HT1080 (cell line): ENCODE measurements at places on chromosomes 6 and 20. TPM values are rescaled to one million over a fixed set of nuclear protein-coding genes. Genes with fewer than 3 reads are reported as not detected.

- no peak for DNase-seq
Observed at GRCh38 chr6:16139556-16139955, 10.7 kb downstream of the MYLIP start.

DNA sequence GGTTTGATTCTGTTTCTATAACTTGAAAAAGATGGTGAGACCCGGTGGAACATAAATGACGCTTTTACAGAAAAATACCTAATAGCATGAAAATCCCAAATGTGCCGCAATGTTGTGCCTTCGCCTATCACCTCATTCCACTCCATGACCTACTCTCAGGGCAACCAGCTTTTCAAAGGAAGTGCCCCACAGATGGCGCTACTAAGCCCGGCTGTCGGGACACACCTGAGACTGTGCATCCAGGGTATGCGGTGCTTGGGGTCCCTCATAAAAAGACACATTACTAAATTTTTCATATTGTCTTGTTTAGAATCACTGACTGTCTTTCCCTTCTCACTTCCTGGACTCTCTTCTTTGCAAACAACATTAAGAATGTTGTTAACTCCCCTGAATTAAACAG lies 145.5 kb upstream of the RPS6KA2 start:
- no peak for DNase-seq

DNA sequence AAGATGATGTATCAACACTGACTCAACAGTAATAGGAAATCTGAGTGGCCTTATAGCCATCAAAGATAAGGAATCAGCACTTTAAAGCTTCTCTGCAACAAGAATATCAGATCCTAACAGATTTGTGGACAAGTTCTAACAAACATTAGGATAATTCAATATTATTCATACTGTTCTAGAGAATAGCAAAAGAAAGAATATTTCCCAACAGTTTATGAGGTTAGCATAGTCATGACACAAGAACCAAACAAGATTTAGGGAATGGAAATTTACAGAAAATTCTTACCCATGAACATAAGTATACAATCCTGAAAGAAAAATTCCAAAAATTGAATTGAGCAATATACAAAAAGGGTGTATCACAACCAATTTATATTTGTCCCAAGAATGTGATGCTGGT lies 64.3 kb upstream of the BTBD3 start:
- no peak for DNase-seq

DNA sequence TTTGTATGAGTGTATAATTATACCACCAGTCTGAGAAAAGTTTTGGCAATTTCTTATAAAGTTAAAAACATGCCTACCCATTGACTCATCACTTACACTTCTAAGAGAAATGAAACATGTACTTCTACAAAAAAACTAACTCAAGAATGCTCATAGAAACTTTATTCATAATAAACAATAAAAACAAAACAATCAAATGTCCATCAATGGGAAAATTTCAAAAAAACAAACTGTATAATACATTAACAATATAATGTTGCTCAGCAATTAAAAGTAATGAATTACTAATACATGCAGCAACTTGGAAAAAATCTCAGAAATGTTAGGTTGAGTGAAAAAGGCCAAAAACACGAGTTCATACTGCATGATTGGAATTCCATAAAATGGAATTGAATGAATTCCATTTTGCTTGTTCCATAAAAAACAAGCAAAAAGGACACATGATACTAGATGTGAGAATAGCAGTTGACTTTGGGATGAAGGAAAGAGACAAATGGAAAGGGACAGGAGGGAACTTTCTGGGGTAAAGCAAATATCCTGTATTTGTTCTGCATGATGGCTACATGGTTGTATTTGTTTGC lies 726.6 kb downstream of the RFPL4B start:
- DNase-seq, result peak; percentile 27

DNA sequence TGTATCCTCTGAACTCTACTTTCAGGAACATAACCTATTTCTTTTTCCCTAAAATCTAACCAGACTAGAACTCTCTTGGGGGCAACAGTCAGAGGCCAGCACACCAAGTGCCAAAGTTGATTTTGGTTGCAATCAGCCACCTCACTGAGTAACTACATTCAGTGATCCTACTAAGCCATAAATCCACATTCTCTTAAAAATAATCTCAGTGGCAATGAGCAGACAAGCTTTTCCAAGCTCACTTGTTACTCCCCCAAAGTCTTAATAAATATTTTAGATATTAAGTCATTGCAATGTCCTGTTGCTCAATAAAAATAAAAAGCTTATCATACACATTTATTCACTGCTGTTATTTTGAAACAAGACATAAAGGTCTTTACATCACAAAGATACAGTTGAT lies 9.8 kb downstream of the RGS17 start:
- no peak for DNase-seq

DNA sequence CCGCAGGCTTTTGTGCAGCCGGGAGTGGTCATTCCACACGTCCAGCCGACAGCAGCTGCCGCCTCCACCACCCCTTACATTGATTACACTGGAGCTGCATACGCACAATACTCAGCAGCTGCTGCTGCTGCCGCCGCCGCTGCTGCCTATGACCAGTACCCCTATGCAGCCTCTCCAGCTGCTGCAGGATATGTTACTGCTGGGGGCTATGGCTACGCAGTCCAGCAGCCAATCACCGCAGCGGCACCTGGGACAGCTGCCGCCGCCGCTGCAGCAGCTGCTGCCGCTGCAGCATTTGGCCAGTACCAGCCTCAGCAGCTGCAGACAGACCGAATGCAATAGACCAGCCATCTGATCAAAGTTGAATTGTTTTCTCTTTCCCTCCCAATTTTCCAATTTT lies 10.6 kb downstream of the RBM24 start:
- DNase-seq, result no peak

DNA sequence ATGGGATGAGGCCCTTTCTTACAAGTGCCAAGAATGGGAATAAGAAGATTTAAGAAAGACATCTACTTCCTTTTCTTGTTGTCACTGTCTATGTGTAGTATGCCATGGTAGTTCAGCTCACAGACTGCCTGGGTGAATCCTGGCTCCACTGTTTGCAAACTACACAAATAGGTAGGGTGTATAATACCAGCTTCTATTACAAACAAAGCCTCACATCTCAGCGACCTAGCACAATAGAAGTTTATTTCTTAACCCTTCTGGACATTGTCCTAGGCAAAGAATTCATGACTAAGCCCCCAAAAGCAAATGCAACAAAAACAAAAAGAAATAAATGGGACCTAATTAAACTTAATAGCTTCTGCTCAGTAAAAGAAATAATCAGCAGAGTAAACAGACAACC lies 74.5 kb downstream of the LINC00237 start:
- DNase-seq, result no peak

GRCh38 chr6:150929416-150929815 lies 63.9 kb downstream of the MTHFD1L start:
- no peak for DNase-seq

- no peak for DNase-seq
Observed at GRCh38 chr6:144576871-144577270, 291.7 kb downstream of the UTRN start.

DNA sequence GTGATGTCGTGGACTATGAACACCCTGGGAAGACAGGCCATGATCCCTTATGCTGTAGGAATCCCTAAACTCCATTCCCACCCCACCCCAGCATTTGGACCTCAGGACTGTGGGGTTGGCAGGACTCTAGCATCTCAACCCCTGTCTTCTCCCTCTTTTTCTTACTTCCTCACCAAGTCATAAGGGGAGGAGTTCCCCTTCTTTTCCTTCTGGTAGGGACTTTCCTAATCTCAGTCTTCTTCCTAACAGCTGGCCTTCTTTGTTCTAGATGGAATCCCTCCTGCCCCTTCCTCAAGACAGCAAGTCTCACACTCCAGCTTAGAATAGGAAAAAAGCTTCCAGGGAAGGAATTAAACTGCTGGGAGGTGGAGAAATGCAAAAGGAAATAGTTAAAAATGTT lies 2.3 kb upstream of the SIRPB2 start:
- DNase-seq, result no peak

- no peak for DNase-seq
Observed at GRCh38 chr6:138719011-138719635, 54.4 kb upstream of the CCDC28A start.

- no peak for DNase-seq
Observed at GRCh38 chr20:31803552-31804291, 15.4 kb upstream of the MYLK2 start.

- DNase-seq, result no peak
Observed at GRCh38 chr20:61933951-61934715, 131.5 kb downstream of the TAF4 start.

GRCh38 chr20:64131406-64131805 lies 24.0 kb upstream of the NPBWR2 start:
- peak; percentile 53 for DNase-seq

- no peak for DNase-seq
Observed at GRCh38 chr6:112936504-112936903, 589.4 kb downstream of the RFPL4B start.

GRCh38 chr20:34988191-34988540 lies 32.5 kb downstream of the MYH7B start:
- DNase-seq, result no peak

DNA sequence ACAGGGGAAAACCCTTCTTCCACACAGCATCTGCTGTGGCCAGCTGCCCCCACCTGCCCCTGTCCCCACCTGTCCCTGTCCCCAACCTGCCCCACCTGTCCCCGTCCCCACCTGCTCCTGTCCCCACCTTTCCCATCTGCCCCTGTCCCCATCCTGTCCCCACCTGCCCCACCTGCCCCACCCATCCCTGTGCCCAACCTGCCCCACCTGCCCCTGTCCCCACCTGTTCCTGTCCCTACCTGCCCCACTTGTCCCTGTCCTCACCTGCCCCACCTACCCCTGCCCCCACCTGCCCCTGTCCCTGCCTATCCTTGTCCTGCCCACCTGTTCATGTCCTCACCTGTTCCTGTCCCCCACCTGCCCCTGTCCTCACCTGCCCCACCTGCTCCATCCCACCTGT lies 6.4 kb upstream of the MYT1 start:
- DNase-seq, result no peak

GRCh38 chr6:20198775-20199174 lies 13.5 kb downstream of the MBOAT1 start:
- no peak for DNase-seq

DNA sequence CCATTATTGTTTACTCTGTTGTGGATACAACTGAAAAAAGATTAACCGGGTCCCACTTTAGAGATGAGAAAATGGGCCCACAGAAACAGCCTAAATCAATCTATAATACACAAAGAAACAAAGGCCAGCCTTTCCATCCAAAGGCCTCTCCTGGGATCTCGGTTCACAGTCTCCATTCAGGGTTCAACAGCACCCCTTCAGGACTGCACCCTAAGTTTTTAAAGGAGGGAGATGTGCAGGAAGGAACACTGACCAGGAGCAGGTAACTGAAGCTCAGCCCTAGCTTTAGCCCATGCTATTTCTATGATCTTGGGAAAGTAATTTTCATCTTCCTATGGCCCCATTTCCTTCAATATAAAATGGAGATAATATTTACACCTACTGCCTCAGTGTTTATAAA lies 147.7 kb downstream of the BTBD9 start:
- no peak for DNase-seq

DNA sequence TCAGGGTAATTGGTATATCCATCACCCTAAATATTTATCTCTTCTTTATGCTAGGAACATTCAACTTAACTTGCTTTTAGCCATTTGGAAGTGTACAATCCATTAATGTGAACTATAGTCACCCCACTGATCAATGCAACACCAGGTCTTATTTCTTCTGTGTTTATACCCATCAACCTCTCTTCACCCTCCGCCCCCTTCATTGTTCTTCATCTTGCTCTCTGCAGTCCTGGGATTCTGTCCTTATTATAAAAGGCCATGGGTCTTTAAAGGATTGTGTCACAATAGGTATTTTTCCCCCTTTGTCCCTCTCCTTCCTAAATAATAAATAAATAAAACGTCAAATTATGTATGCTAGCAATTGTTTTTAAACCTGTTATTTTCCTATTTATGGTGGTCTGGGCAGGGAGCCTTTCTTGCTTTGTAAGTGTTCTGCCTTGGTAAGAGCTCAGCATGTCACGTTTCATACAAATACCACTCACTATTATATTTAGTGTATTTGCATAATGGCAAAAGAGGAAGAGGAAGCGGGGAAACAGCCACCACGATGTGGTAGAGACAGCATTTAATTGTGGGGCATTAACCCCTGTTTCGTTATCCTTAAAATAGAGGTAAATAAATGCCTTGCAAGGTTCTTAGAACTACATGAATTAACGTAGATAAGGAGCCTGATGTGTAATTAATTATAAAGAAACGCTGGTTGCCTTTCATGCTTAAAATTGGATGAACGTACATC lies 1.9 kb downstream of the ABRACL start:
- DNase-seq, result no peak

- peak; percentile 25 for DNase-seq
Observed at GRCh38 chr6:26366504-26366903, 1.5 kb downstream of the BTN3A2 start.

DNA sequence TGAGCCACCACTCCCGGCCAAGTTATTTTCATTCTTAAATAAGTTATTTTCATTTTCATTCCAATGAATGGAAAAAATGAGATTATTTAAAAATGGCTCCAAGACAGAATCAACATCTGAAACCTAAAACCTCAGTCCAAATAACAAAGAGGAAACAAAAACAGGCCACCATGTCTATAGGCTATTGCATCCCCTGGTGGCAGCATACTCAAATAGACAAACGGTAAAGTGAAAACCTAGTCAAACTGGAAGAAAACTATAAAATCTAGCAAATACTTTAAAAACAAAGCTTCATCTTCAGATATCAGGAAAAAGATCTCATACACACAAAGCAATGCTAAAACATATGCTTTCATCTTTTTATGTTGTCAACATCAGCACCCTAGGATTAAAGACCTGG lies 20.9 kb downstream of the IL17A start:
- DNase-seq, result no peak

DNA sequence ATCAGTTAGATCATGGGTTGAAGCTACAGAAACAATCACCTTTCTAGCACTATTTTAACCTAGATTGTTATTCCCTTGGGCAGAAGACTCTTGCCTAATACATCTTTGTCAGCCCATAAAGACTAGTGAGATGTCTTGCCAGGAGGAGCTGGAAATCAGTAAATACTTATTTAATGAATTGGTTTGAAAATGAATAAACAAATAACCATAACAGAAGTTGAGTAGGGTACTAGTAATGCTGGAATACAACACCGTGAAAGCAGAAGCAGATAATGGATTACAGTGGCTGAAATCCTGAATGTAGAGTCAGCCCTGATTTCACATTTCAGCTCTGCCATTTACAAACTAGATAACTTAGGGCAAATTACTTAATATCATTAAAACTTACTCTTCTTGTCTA lies 236.1 kb downstream of the PACRG start:
- no peak for DNase-seq

The SMPDL3A gene
- 6.1 and 8.4 TPM in 2 replicates for total RNA-seq

The MYCT1 gene
- 0.56 and 1.8 TPM in 2 replicates for total RNA-seq

The TMEM30A gene
- total RNA-seq, result 75.5 and 91.1 TPM in 2 replicates

The TPD52L1 gene
- 13.6 and 18.1 TPM in 2 replicates for total RNA-seq

The IBTK gene
- total RNA-seq, result 19.5 and 22.5 TPM in 2 replicates

The BHLHE23 gene
- not detected in 2 replicates for total RNA-seq

The GPR63 gene
- total RNA-seq, result 1.3 and 1.9 TPM in 2 replicates

The GFRAL gene
- not detected in 2 replicates for total RNA-seq

The PPT2 gene
- 20.4 and 90.2 TPM in 2 replicates for total RNA-seq

The KIF6 gene
- total RNA-seq, result 0.33 and 2.9 TPM in 2 replicates

The ZSCAN23 gene
- total RNA-seq, result 0.43 and 0.84 TPM in 2 replicates
